Right renal pelvis (tissue), 4 donors: ENCODE measurements at places on chromosomes 3 and 15. TPM values are rescaled to one million over a fixed set of nuclear protein-coding genes. Genes with fewer than 3 reads are reported as not detected.

GRCh38 chr3:179000144-179000543, 71.5 kb downstream of the ZMAT3 start:
- no peak for DNase-seq

- DNase-seq = no peak
Observed at GRCh38 chr3:8713901-8714759, 19.5 kb upstream of the CAV3 start.

- no peak for DNase-seq
Observed at GRCh38 chr15:69502470-69503045, 49.9 kb downstream of the RPLP1 start.

DNA sequence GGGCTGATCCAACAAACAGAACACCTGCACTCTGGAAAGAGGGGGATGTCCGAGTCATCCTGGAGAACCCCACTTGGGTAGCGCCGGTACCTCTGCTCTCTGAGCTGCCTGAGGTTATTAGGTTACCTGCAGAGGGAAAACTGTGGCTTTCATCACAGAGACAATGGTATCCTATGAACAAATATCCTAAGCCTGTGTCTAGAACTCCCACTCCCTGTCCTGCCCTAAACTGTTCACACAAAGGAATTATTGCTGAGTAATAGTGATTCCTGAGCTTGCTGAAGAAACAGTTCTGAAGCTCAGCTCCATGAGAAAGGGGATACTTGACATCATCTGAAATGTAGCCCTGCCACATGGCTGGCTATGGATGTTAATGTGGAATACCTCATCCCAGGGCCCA, 31.9 kb upstream of the WNT5A start:
- no peak for DNase-seq

Gene HIGD2B
- polyA plus RNA-seq = not detected

- no peak for DNase-seq
Observed at GRCh38 chr15:100690032-100690794, 87.8 kb downstream of the ASB7 start.

Gene STRIT1
- 1.2 TPM for polyA plus RNA-seq

- no peak for DNase-seq
Observed at GRCh38 chr3:52237657-52238172, 1.2 kb downstream of the TWF2 start.

DNA sequence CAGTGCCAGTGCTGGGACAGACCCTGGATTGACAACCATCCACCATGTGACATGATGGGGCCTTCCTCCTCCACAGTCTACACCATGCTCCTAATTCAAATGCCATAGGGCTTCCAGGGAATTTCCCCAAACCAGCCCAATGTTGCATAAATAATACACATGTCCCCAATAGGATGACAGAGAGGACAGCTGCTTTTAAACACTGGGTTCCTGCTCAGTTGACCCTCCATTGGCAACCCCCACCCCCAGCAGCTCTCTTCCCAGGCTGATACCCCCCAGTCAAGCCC, 28.3 kb upstream of the ATP2B2 start:
- DNase-seq = no peak

- DNase-seq = no peak
Observed at GRCh38 chr3:50591196-50591741, 20.3 kb downstream of the CISH start.

GRCh38 chr15:43150191-43150929, 17.0 kb downstream of the TMEM62 start:
- DNase-seq = no peak

Gene ZPLD1
- polyA plus RNA-seq = 0.59 TPM

Gene CFAP91
- polyA plus RNA-seq = 24.1 TPM

GRCh38 chr3:142278451-142278850, 53.1 kb upstream of the GK5 start:
- no peak for DNase-seq

Gene SLC22A13
- polyA plus RNA-seq = 1.6 TPM

Gene MORC1
- 0.63 TPM for polyA plus RNA-seq

DNA sequence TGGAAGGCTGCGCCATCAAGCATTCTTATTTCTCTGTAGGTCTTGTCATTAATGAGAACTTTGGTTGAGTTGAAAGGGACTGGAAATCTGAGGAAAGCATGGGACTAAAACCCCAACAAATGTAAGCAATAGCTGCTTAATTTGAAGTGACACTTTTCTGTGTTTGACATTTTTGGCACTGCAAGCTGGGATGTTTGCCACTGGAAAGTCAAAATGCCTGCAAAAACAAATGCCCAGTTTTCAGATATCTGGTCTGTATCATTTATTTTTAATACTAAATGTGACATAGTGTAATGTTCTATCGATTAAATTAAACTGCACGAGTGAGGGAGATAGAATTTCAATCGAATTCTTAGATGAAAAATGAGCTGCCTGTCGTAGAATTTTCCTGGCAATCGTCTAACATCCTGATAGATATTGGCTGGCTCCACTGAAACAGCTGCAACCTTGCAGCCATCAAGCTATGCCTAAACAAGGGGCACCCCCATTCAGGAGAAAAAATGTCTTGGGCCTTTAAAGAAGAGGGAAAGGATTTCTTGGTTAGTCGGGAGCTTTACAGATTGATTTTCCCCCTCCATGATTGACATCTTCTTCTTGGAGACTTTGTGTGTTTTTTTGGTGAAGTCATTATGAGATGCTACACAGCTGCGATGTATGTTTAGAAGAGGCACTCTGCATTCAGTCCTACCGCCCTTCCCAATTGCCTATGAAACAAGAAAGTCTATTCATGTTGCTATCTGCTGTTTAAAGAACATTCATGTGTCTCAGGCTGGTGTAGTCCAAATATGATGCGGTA, 316.7 kb upstream of the TBL1XR1 start:
- no peak for DNase-seq

Gene RTP4
- 0.73 TPM for polyA plus RNA-seq

Gene PLCD1
- polyA plus RNA-seq = 22.7 TPM

- DNase-seq = no peak
Observed at GRCh38 chr3:44962621-44963393, 13.2 kb downstream of the ZDHHC3 start.

GRCh38 chr3:23808525-23808924, 2.8 kb downstream of the UBE2E1 start:
- DNase-seq = no peak

- no peak for DNase-seq
Observed at GRCh38 chr15:49464522-49464921, 41.5 kb downstream of the FGF7 start.

Gene GP9
- 0.97 TPM for polyA plus RNA-seq

GRCh38 chr3:34109021-34109420, 310.6 kb downstream of the PDCD6IP start:
- DNase-seq = no peak

- DNase-seq = no peak
Observed at GRCh38 chr3:6799264-6799915, 61.5 kb upstream of the GRM7 start.

Gene KIF15
- 22.4 TPM for polyA plus RNA-seq

Gene ZKSCAN7
- polyA plus RNA-seq = 16.8 TPM

Gene TADA3
- polyA plus RNA-seq = 70.9 TPM

Gene TRPC1
- polyA plus RNA-seq = 11.6 TPM

- no peak for DNase-seq
Observed at GRCh38 chr3:63456901-63457300, 178.8 kb downstream of the SYNPR start.

GRCh38 chr15:45653702-45654424, 19.0 kb downstream of the SQOR start:
- no peak for DNase-seq

- DNase-seq = no peak
Observed at GRCh38 chr3:195692781-195693427, 27.9 kb upstream of the MUC20 start.

Gene RASGRP1
- polyA plus RNA-seq = 13.5 TPM

- no peak for DNase-seq
Observed at GRCh38 chr15:74319596-74320351, 47.7 kb downstream of the CYP11A1 start.

GRCh38 chr15:69597061-69597592, 144.5 kb downstream of the RPLP1 start:
- no peak for DNase-seq

GRCh38 chr3:112303764-112304325, 9.8 kb upstream of the SLC9C1 start:
- DNase-seq = peak; percentile 44

Gene CYP8B1
- polyA plus RNA-seq = 0.79 TPM

DNA sequence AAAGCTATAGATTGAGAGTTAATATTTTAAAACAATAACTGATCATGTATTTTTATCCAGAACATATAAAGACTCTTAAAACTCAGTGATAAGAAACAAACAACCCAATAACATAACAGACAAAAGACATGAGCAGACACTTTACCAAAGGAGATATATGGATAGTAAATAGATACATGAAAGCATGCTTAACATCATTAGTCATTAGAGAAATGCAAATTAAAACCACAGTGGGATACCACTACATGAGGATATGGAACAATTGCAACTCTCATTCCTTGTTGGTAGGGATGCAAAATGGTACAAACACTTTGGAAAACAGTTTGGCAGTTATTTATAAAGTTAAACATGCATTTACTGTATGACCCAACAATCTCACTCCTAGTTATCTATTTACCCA, 95.0 kb downstream of the IQCH start:
- DNase-seq = no peak

- DNase-seq = no peak
Observed at GRCh38 chr3:108029466-108029865, 61.4 kb downstream of the CD47 start.

DNA sequence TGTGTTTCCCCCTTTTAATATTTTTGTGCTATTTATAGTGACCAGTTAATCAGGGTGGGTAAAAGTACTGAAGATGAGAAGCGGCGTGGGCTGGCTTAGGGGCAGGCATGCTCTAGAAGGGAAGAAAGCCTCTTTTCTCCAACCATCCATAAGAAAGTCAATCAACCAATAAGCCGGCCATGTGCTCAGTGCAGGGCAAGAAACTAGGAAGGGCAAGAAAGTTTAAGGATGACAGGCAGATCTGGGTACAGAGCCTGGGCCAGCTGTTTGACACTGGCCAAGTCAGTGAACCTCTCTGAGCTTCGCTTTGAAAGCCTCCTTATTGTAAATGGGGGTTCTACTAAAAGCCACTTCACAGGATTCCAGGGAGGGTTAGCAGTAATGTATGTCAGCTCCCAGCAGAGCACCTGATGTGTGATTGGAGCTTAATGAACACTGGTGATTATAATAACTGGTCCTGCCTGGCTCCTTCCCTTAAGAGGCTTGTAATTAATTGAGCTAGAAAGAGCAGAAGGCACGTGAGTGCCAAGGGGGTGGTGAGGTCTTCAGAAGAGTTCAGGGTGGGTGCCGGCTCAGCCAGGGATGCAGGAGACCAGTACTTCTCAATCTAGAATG, 5.7 kb upstream of the CHRNA3 start:
- no peak for DNase-seq

DNA sequence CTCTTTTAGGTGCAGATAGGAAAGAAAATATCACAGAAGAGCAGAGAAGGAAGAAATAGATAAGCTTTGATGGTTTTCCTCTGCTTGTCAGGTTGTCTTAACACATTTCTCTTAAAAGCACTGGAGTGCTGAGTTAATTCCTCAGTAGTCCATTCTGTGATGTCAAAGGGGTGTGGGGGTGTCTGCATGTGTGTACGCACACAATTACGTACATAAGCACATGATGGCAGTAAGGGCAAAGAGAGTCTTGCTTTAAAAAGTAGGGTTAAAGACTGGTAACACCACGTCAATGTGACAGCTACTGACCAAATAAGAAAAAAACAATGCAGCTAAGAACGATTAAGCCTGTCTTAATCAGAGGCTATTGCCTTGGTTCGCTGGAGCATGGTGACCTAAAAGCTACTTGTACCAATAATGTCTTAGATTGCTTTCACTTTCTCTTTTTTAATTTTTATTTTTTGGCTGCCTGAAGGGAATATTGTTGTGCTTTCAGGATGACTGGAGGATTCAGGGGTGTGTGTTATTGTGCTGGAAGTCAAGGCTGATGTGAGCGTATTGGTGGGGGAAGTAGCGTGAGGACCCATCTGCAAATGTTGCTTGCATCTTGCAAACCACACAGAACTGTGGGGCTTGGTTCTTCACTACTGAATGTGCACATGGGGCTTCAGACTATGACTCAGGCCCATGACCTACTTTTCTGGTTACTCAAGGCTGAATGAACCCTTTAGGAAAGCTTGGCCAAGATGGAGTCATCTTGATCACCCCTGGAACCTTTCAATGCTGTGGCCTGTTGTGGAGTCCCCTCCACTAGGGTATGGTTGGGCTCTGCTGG, 417.8 kb upstream of the TPM1 start:
- no peak for DNase-seq

- DNase-seq = no peak
Observed at GRCh38 chr15:22919171-22919570, 61.0 kb downstream of the CYFIP1 start.

GRCh38 chr3:52188556-52188955, 9.4 kb upstream of the ALAS1 start:
- no peak for DNase-seq

DNA sequence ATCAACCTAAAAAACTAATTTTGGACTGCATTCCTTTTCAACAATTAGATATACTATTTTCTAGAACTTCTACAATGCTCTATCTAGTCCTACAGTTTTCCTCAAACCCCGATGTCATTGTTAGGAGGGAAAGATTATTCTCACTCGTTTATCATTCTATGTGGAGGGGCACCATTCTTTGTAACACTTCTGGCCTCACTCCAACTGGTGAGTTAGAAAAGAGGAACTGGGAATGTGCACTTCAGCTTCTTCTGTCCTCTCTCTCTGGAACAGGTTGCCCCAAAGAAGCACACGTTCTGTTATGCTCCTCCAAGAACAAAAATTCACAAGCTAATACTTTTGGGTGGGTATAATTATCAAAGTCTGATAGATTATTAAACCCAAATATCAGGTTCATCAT, 137.9 kb downstream of the UACA start:
- no peak for DNase-seq

Gene VIPR1
- 2.5 TPM for polyA plus RNA-seq

GRCh38 chr3:107664614-107665013, 141.9 kb downstream of the BBX start:
- no peak for DNase-seq

DNA sequence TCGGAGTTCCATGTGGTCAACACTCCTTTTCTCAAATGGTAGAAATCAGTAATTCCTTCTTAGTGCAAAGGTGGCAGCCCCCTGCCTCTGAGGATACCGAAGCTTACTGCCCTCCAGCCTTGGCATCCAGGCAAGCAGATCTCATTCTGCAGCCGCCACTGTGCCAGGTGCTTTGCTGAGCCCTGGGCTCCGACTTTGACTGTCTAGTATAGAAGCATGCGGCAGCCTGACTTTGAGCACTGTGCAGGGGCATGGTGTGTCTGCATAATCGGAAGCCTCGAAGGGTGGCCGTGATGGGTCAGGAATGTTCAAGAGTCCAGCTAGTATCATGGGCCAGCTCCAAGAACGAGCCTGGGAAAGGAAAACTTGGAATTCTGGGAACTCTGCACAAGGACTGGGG, 39.7 kb downstream of the ABTB1 start:
- no peak for DNase-seq

DNA sequence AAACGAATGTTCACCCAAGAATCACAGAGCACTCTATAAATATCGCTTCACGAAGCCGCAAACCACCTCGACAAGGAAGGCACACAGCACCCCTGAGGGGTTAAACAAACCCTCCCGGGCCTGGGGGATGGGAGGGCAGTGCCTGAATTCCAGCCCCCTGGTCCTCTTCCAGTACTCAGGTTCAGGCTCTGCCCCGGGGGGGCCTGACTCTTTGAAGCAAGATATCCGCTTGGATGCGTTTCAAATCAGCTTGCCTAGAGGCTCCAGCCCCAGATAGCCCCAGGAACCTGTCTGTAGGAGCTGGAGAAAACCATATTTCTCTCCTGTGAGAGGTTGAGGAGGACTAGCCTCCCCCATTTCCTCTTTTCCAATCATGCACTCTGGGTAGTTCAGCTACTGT, 194.7 kb downstream of the WNT5A start:
- no peak for DNase-seq

GRCh38 chr15:38853608-38854007, 289.0 kb upstream of the RASGRP1 start:
- no peak for DNase-seq
